Activated T-cell treated with anti-CD3 and anti-CD28 coated beads, Interleukin-2, amount 50 U/mL, for 72 hours (primary cell): ENCODE measurements at places on chromosomes 16 and 17.

DNA sequence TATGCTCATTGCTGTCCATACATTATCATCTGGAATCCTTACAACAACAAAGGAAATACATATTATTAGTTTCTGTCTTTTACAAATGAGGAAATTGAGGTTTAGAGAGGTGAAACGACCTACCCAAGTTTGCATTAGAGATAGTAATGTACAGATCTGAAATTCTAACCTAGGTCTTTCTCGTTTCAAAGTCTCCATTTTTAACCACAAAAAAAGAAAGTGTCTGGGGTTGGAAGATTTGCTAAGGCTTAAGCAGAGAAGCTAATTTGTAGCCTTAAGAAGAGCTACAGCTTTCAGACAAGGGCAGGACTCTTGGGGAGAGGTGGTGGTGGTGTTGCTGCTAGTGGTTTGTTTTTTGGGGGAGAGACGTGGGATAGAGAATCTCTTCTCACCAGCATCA, 19.2 kb downstream of the CIITA start:
- DNase-seq: no peak

GRCh38 chr16:6192532-6192931, 1094.9 kb upstream of the EEF2KMT start:
- DNase-seq: no peak

- DNase-seq: no peak
Observed at GRCh38 chr17:17207998-17208397, 1.9 kb upstream of the PLD6 start.

- no peak for DNase-seq
Observed at GRCh38 chr16:24135624-24136565, 120.2 kb upstream of the CACNG3 start.

DNA sequence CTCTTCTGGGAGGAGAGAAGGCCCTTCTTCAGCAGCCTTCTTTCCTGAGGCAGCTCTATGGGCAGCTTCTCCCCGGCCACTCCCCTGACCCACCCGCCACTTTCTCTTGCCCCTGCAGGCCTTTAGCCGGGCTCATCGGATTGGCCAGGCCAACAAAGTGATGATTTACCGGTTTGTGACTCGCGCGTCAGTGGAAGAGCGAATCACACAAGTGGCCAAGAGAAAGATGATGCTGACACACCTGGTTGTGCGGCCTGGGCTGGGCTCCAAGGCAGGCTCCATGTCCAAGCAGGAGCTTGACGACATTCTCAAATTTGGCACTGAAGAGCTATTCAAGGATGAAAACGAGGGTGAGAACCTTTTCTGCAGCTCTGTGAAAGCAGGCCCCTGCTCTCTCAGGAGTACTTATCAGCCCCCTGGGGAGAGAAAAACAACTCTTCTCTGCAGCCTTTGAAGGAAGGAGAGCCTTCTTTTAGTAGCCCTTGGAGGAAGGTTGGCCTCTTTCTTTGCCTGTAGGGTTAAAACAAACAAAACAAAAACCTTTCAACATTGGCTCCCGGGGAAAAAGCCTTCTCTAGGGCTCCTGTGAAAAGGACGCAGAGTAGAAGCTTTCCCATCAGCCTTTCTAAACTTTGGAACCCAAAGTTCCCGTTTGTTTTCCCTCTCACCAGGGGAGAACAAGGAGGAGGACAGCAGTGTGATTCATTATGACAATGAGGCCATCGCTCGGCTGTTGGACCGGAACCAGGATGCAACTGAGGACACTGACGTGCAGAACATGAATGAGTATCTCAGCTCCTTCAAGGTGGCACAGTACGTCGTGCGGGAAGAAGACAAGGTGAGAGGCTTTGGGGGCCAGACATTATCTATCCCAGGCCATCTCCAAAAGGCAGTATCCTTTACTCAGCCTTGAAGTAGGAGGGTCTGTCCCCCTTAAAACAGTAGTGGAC, 12.7 kb downstream of the RNF227 start:
- no peak for DNase-seq

- DNase-seq: no peak
Observed at GRCh38 chr16:83197450-83197849, 570.7 kb downstream of the CDH13 start.

DNA sequence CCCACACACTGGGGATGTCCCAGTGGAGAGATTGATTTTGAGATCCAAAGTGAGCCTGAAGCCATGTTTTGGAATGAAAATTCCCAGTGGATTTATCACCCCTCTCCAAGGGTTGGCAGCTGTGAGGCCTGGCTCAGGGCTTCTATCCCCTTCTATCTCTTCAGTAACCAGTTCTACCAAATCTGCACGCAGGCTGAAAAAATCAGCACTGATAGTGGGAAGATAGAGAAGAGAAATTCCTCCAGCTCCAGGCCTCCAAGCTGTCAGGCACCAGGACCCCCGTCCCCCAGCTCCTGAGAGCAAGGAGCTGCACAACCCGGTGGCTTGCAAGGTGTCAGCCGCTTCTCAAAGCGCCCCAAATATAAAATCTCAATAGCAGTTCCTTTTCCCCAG, 1.0 kb downstream of the FLOT2 start:
- no peak for DNase-seq

DNA sequence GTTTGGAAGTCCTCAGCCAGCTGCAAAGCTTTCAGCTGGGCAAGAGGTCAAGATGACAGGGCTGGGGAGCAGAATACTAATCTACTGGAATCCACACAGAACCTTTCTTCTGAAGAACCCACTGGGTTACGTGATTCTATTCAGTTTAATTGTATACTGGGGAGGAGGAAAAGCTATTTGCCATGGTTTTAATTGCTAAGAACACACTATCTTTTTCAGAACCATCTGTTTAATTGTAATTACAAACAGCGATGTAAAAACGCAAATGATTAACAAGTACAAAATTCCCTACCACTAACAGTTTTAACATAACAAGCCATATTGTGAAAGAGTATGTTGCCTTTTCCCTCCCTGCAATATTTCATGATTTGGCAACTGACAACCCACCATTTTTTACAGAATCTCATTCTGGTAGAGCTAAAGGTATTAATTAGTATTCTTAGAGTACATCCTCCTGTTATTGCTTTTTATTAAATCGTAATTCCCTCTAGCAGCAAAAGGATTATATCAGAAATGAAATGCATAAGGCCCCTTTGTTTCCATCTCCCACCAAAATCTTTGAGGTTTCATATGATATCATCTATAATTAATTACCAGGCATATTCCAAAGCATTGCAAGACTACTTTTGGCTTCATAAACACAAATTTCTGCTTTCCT, 12.1 kb downstream of the HYDIN start:
- DNase-seq: no peak

GRCh38 chr17:29058391-29058790, 15.4 kb downstream of the PIPOX start:
- DNase-seq: no peak

DNA sequence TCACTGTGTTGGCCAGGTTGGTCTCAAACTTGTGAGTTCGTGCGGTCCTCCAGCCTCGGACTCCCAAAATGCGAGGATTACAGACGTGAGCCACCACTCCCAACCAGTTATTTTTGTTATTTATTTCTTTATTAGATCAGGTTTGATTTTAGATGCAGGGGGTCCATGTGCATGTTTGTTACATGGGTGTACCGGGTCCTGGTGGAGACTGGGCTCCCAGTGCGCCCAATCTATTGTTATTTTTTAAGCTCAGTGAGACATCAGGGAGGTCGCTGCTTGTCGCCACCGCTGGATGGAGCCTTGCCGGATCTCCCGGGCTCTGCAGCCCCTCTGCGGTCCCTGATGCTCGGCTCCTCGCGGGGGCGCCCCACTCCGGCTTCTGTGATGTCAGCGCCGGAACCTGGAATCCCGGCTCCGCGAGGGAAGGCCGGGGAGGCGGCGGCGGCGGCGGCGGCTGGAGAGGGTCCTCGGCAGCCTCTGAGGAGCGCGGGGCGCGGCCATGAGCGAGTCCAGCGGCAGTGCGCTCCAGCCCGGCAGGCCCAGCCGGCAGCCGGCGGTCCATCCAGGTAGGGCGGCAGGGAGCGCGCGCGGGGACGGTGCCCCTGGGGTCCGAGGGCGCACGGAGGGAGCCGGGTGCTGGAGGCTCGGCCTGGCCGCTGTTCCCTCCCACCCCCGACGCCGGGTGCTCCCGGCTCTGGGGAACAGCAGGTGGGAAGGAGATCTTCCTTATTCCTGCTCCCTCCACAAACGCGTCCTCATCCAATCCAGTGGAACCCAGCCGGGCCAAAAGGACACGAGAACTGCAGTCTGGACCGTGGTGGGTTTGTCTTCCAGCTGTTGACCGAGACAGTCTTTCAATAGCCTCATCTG, at the start of gene TMC7:
Gene TMC7 (plus strand): TSS at position 370 of the 870 bp plus-strand sequence. CDS start 130 bp downstream, at position 500.
- DNase-seq: peak; percentile 54

- DNase-seq: no peak
Observed at GRCh38 chr17:1546292-1546922, 16.2 kb downstream of the PITPNA start.

GRCh38 chr16:426115-426905, 861 bp downstream of the RAB11FIP3 start:
- peak; percentile 21 for DNase-seq

- DNase-seq: no peak
Observed at GRCh38 chr17:17876959-17877528, 40.3 kb upstream of the SREBF1 start.

GRCh38 chr17:57971572-57971971, 16.4 kb upstream of the CUEDC1 start:
- no peak for DNase-seq

DNA sequence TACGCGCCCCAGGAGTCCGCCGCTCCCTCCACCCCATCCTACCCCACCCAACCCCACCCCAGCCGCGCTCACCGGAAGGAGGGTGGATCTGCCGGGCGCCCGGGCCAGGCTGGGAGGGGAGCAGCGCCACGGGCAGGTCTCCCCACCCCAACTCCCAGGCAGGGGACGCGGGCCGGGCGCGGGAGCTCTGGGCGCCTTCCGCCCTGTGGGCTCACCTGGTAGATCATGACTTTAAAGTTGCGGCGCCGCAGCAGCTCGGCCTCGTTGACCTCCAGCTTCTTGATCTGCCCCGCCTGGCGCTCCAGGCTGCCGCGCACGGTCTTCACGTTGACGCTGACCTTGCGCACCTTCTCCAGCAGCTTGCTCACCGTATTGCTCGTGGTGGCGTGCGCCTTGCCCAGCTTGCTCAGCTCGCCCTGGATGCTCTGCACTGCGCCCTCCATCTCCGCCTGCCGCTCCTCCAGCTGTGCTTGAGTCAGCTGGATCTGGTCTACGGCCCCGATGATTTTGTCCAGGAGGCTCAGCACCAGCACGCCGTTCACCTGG, 571 bp downstream of the CAVIN1 start:
- peak; percentile 49 for DNase-seq

DNA sequence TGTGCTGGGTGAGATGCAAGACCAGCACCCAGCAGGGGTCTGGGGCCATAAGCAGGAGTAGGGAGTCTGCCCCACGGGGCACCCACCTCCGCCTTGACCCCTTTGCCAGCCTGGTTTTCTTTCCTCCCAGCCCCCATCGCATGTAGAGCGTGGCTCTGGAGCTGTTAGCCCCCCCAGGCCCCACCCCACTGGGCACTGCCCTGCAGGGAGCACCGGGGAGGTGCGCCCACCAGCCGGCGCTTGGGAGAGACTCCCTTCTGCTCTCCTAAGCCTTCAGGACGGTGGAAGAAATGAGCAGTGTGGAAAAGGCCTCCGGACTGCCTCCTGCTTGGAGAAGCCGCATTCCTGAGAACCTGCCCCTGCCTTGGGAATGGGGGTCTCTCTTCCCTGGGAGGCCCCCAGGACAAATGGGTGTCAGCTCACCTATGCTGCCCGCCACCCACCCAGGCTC, 186.2 kb downstream of the IRF8 start:
- no peak for DNase-seq

GRCh38 chr16:67661101-67661761, 471 bp downstream of the PARD6A start:
- DNase-seq: no peak

DNA sequence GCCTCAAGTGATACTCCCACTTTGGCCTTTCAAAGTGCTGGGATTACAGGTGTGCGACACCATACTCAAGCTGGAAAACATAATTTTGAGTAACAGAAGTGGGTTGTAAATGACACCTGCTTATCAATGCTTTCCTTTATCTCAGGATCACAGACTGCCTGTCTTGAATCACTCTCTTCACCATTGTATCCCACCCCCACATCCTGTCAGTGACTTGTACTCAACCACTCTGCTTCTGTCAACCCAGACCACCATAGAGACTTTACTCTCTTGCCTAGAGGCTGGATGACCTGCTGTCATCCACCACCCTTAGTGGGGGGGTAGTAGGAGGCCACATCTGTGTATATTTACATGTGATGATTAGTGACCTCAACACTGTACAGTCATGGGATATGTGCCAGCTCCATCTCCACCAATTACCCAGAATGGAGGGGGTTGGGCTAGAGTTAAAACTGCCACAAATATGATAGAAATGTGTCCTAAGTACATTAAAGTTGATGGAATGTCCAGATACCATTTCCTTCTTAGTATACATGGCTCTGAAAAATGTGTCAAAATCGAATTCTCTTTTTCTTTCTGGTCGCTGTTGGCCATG, 338.7 kb downstream of the GRIN2A start:
- no peak for DNase-seq

DNA sequence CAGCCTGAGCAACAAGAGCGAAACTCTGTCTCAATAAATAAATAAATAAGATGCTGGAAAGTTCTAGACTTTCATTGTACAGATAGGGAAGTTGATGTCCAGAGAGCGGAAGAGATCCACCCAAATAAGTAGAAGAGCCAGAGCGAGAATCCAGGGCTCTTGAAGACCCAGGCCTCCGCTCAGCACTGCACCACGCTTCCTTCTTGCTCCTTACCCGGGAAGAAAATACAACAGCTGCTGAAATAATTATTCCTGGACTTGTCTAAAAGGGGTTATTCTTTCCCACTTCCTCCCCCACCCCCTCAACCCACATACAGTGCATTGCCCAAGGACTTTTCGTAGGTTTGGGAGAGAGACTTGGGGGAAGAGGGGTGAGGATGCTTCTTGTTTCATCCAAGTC, 26.7 kb downstream of the CDK5RAP3 start:
- DNase-seq: no peak

GRCh38 chr16:15703029-15703736, 53.1 kb downstream of the NDE1 start:
- no peak for DNase-seq

DNA sequence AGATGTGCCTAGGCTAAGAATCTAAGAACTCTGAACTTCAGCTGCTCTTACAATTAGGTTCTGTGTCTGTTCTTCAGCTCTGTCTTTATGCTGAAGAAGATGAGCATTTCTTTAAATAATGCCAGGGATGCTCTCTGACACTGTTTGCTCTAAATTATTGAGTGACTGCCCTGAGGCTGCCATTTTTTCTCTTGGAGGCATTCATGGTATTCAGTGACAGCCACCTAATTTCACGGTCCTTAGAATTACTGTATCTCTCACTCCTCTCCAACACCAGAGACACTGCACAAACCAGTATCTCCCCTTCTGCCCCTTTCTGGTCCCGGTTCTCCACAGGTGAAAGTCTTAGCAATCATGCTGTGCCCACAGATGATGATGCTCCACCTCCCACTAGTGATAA, 123.6 kb upstream of the MPHOSPH6 start:
- DNase-seq: no peak

GRCh38 chr16:84541999-84542817, 37.7 kb upstream of the MEAK7 start:
- DNase-seq: no peak

DNA sequence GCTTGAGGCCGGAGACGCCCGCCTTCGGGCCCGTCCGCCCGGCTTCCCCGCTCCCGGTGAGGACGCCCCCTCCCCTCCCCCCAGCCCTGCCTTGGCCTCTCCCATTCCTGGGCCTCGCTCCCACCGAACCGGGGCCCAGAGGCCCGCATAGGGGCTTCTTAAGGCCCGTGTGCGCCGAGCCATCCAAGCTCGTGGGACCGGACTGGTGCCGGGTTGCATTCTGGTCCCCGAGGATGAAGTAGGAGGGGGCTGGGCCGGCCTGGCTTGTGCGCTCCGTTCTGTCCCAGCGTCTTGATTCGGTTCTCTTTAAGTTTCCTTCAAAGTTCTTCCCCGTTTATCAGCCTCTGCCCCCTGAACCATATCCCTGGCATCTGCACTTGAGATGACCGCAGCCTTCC, 488 bp downstream of the SENP3 start:
- no peak for DNase-seq
